ENCODE measurements at places on chromosomes 4 and X. TPM values are rescaled to one million over a fixed set of nuclear protein-coding genes. Genes with fewer than 3 reads are reported as not detected.

DNA sequence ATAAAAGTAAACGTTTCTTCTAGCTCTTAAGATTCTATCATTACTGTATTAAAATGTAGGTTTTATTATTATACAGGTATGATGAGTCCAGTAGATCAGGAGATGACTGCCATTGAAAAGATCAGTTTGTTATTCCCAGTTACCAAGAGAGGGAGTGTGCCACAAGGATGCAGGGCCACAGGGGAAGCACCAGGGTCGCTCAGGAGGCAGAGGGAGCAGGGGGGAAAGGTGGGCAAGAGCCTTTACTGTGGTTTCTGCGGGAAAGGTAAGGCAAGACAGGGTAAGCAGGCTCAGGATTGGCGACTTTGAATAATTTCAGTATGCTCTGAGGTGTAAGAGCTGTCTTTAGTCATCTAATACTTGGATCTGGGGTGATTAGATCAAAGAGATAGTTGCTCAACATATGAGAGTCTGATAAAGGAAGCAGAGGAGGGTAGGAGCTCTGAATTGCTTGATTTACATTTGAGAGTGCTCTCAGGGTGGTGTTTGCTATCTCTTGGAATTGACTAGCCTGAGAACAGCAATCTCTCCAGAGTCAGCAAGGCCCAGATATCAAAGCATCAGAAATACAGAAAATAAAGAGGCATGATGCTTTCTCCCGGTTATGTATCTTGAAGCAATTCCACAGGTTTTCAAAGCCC is 86.0 kb downstream of the NDST3 start:
- no peak overlapping the region for H3K27ac ChIP-seq
- H3K27me3 ChIP-seq = no peaks in the 10 kb centered on the region
- no peaks in the 10 kb centered on the region for H3K36me3 ChIP-seq
- H3K4me1 ChIP-seq = no peaks in the 10 kb centered on the region

GRCh38 chrX:130082244-130083106 is 27.8 kb downstream of the ELF4 start:
- H3K27me3 ChIP-seq = peaks cover 4% of the 10 kb centered on the region
- H3K27ac ChIP-seq = peak overlapping the region; percentile 59
- H3K4me3 ChIP-seq = no peak overlapping the region

DNA sequence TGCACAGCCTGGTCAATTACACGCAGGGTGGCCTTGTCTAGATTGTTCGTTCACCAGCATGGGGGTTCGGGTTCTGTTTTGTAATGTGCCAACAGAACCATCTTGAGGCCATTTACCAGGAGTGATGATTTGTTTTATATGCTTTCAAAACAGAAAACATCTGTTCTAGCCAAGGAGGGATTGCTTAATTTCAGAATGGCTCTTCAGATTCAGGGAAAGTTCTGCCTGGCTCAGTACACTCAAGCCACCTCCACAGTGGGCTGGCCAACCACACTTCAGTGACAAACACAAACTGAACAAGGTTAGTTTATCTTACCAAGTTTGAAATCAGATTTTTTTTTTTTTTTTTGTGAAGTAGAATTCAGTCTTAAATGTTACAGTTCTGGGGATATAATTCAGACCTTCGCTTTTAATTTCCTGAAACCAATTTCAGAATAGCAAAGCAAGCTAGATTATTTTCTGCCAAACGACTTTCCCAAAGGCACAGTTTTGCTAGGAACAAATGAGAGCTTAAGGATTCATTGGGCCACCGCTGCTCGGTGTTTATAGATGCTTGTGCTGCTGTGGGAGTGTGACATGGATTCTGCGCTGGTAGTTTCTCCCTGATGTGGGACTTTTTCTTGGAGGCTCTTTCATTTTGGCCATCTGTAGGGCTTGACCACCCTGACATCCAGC is 23.4 kb downstream of the SMS start:
- peaks cover 31% of the 10 kb centered on the region for H3K27me3 ChIP-seq
- peaks cover 12% of the 10 kb centered on the region for H3K36me3 ChIP-seq
- no peak overlapping the region for H3K4me3 ChIP-seq

GRCh38 chr4:10078481-10079233 is 37.9 kb downstream of the WDR1 start:
- H3K4me3 ChIP-seq = no peak overlapping the region
- no peak for DNase-seq

DNA sequence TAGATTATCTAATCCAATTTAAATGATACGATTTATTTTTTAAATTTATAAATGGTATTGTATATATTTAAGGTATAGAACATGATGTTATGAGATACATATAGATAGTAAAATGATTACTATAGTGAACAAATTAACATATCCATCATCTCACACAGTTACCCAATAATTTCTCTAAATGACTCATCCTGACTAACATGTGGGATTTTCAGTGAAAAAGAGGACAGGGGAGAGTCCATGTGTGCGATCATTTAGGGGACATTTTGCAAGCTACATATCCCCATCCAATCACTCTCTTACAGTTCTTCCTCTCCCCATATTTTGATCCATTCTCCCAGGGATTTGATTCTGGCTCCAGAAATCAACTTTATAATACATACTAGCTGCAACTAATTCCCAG is 88.2 kb downstream of the ABCB7 start:
- H3K36me3 ChIP-seq = no peaks in the 10 kb centered on the region
- no peak overlapping the region for H3K4me3 ChIP-seq
- no peak for DNase-seq
- no peaks in the 10 kb centered on the region for H3K27me3 ChIP-seq

Gene SEPTIN6
- 30.1 TPM for polyA plus RNA-seq

DNA sequence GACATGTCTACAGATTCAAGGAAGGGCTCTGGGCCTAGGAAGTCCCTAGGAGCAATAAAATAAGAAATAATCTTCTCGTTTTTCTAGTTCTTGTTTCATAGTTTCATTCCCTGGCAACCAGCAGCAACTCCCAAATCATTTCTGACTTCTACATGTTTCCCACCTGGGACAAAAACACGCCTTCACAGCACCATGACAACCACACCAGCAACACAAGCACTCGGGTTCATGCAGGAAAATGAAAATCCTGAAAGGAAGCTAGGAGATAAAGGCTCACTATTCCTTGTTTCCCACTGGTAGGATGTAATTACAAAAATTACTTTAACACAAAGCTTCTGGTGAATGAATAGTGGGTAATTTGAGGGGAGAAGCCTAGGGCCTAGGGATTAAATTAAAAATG is 158.9 kb downstream of the ADAMTS3 start:
- DNase-seq = peak; percentile 78
- H3K27ac ChIP-seq = no peak overlapping the region
- no peaks in the 10 kb centered on the region for H3K4me1 ChIP-seq
- H3K27me3 ChIP-seq = no peaks in the 10 kb centered on the region
- H3K4me3 ChIP-seq = no peak overlapping the region
- no peaks in the 10 kb centered on the region for H3K36me3 ChIP-seq

Gene RAB9B
- 24.4 TPM for polyA plus RNA-seq

DNA sequence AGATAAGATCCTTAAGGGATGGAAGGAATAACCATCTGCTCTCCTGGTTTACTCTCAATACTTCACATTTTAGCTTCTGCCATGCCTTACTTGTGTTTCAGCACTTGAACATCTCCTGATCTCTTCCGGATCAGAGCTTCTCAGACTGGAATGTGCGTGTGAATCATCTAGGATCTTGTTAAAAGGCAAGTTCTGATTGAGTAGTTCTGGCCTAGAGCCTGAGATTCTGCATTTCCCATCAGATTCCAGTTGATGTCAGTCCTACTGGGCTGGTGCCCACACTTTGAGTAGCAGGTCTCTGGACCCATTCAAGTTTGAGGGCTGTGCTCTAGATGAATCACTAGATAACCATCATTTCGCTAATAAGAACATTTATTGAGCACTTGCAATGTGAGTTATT is 20.0 kb downstream of the NDP start:
- H3K27me3 ChIP-seq = peaks cover 24% of the 10 kb centered on the region
- no peaks in the 10 kb centered on the region for H3K4me1 ChIP-seq
- H3K27ac ChIP-seq = no peak overlapping the region
- DNase-seq = no peak
- H3K36me3 ChIP-seq = no peaks in the 10 kb centered on the region
- H3K4me3 ChIP-seq = no peak overlapping the region

- H3K27ac ChIP-seq = no peak overlapping the region
- H3K27me3 ChIP-seq = no peaks in the 10 kb centered on the region
- no peaks in the 10 kb centered on the region for H3K36me3 ChIP-seq
- no peaks in the 10 kb centered on the region for H3K4me1 ChIP-seq
- H3K4me3 ChIP-seq = no peak overlapping the region
Observed at GRCh38 chrX:2283111-2283859, 217.5 kb downstream of the DHRSX start.

Gene GPRIN3
- polyA plus RNA-seq = 3.5 TPM

DNA sequence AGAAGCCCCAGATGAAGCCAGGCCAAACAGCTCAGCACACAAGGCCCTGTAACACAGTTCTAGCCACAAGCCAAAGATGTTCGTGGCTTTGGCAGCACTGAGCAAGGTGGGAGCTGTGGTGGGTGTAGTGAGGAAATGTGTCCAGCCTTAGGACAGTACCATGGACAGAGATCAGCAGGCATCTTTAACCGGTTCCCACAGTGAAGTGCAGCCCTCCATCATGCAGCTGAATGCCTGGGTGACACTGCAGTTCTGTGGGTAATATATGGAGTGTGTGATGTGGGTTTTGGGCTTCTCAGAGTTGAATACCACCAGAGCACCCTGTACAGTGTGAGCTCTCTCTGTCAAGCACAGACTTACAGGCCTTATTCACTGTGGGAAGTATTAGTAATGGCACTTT is 6.0 kb upstream of the NEXMIF start:
- H3K27ac ChIP-seq = no peak overlapping the region
- H3K4me3 ChIP-seq = no peak overlapping the region
- no peaks in the 10 kb centered on the region for H3K36me3 ChIP-seq
- DNase-seq = peak; percentile 27
- no peaks in the 10 kb centered on the region for H3K4me1 ChIP-seq

- DNase-seq = no peak
- H3K27me3 ChIP-seq = no peaks in the 10 kb centered on the region
- H3K4me1 ChIP-seq = no peaks in the 10 kb centered on the region
- no peaks in the 10 kb centered on the region for H3K36me3 ChIP-seq
- H3K4me3 ChIP-seq = no peak overlapping the region
Observed at GRCh38 chr4:47659342-47659741, 174.3 kb downstream of the ATP10D start.

Gene NR0B1
- 0.21 TPM for polyA plus RNA-seq

Gene MTMR8
- polyA plus RNA-seq = 1.9 TPM

Gene AGTR2
- polyA plus RNA-seq = 32.4 TPM

Gene MID1
- 28.9 TPM for polyA plus RNA-seq

Gene PRRG1
- polyA plus RNA-seq = 15.2 TPM

GRCh38 chr4:173243321-173243720 is 74.7 kb downstream of the GALNT7 start:
- no peaks in the 10 kb centered on the region for H3K27me3 ChIP-seq
- peak overlapping the region; percentile 54 for H3K27ac ChIP-seq
- DNase-seq = no peak
- H3K4me1 ChIP-seq = peaks cover 5% of the 10 kb centered on the region
- no peak overlapping the region for H3K4me3 ChIP-seq

Gene UGT2B11
- not detected for polyA plus RNA-seq

GRCh38 chr4:31370866-31371465 is 650.8 kb downstream of the PCDH7 start:
- H3K27me3 ChIP-seq = no peaks in the 10 kb centered on the region
- no peaks in the 10 kb centered on the region for H3K4me1 ChIP-seq
- DNase-seq = peak; percentile 71
- H3K36me3 ChIP-seq = no peaks in the 10 kb centered on the region
- H3K27ac ChIP-seq = no peak overlapping the region

DNA sequence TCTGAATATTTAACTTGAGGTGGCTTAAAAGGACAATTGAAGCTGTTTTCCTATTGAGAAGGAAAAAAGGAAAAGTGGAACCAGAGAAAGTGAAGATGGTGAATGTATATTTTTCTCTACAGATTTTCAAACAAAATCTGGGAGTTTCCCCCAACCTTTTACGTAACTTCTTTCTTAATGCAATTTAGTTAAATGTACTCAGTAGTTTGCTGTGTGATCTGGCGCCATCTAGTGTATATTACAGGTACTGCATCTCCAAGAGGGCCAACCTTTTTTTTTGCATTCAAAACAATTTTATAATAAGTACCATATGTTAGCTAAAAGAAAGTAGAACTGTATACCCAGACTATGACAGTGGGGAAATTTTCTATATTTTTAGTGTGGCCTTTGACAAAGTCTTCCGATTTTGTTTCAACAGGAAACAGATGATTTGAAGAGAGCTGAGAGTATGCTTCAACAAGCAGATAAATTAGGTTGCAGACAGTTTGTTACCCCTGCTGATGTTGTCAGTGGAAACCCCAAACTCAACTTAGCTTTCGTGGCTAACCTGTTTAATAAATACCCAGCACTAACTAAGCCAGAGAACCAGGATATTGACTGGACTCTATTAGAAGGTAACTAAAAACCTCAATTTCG is 82.0 kb downstream of the PLS3 start:
- H3K4me3 ChIP-seq = no peak overlapping the region

Gene DNAAF6
- polyA plus RNA-seq = not detected

DNA sequence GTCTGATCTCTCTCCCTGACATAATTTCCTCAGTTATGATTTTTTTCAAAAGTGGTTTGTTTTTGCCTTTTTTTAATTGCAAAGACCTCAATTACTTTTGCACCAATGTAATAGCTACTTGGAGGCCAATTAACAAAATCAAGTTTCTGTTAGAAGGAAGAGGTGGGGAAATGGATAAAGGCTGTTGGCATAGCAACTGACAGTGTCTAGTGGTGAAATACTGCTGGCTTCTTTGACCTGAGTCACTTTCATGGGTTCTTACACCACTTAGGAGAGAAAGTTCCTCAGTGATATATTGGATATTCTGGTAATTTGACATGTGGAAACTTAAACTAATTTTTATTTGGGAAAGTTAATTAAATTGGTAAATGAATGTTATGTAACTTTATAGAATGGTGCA is 26.5 kb upstream of the ATP8A1 start:
- H3K27me3 ChIP-seq = no peaks in the 10 kb centered on the region
- DNase-seq = no peak
- H3K4me3 ChIP-seq = no peak overlapping the region
- H3K4me1 ChIP-seq = no peaks in the 10 kb centered on the region
- H3K36me3 ChIP-seq = no peaks in the 10 kb centered on the region

- peaks cover 3% of the 10 kb centered on the region for H3K4me1 ChIP-seq
- H3K4me3 ChIP-seq = peak overlapping the region; percentile 76
- no peaks in the 10 kb centered on the region for H3K36me3 ChIP-seq
Observed at GRCh38 chrX:21838937-21839333, 482 bp upstream of the MBTPS2 start.

Gene NSUN7
- 2.0 TPM for polyA plus RNA-seq

Gene CT45A10
- not detected for polyA plus RNA-seq

- peak; percentile 66 for DNase-seq
- H3K36me3 ChIP-seq = no peaks in the 10 kb centered on the region
- H3K4me3 ChIP-seq = no peak overlapping the region
- H3K27ac ChIP-seq = peak overlapping the region; percentile 42
- no peaks in the 10 kb centered on the region for H3K27me3 ChIP-seq
Observed at GRCh38 chr4:123444290-123444731, 47.7 kb downstream of the SPRY1 start.

DNA sequence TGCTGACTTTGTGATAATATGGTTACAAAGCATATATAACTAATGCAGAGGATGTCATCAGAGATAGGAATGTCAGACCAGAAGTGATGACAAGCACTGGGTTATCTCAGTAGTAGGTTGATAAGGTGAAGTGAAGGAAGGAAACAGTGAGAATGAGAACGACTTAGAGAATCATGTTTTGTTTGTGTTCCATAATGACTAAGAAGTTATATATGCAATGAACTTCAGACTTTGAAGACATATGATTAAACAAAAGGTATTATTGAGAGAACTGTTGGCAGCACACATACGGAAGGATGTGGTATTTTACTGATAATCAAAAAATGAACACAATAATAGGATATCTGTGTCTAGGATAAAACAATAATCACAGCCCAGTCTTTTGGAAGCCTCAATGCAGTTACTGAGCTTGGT is 18.3 kb upstream of the HHIP start:
- no peak for DNase-seq
- no peaks in the 10 kb centered on the region for H3K4me1 ChIP-seq
- no peaks in the 10 kb centered on the region for H3K27me3 ChIP-seq
- no peaks in the 10 kb centered on the region for H3K36me3 ChIP-seq
- no peak overlapping the region for H3K4me3 ChIP-seq

Data from muscle of leg (tissue), 16 donors.